ENCODE measurements at places on chromosomes 7 and 10.

- no peak for DNase-seq
Measured at GRCh38 chr10:58956926-58957325, 219.5 kb upstream of the PHYHIPL start.

DNA sequence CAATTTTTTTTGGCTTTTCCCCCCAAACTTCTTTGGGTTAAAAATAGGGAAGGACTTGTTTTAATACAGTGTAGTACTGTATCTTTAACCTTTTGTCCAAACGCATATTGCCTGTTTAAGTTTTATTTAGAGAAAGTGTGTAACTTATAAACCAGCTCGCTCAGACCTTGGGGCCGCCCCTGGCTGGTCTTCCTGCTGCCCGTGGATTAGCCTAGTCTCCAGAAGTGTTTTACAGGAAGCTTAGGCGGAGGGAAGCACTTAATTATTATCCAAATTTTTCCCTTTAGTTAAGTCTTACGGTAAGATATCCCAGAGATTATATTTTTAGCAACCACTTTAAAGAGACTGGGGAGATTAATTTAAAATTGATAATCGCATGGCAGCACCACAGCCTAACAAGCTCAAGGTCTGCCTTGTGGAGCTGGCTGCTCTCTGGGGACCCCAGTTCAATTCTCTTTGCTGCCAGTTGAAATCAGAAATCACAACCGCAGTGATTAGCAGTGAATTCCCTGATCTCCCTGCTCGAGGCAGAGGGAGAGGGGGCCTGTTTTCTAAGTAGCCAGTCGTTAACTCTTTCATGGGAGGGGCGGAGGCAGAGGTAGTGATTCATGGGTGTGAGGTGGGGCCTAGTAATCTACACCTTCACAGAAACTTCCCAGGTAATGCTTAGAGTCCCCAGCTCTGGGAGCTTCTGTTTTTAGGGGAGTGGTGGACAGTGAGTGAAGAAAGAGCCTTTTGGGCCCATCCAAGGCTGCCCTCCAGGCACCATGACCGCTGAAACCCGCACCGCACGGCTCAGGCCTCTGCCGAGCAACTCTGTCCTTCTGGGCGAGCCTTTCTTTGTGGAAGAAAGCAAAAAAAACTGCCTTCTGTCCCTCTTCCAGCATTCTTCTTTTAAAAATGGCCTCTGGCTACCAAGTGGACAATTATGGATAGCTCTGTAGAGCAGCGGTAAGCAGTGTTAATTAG lies 548.7 kb upstream of the GALNT17 start:
- no peak for DNase-seq

- DNase-seq, result no peak
Measured at GRCh38 chr7:94654783-94655125, 1.2 kb downstream of the SGCE start.

- no peak for DNase-seq
Measured at GRCh38 chr10:79222186-79222585, 125.1 kb upstream of the PPIF start.

DNA sequence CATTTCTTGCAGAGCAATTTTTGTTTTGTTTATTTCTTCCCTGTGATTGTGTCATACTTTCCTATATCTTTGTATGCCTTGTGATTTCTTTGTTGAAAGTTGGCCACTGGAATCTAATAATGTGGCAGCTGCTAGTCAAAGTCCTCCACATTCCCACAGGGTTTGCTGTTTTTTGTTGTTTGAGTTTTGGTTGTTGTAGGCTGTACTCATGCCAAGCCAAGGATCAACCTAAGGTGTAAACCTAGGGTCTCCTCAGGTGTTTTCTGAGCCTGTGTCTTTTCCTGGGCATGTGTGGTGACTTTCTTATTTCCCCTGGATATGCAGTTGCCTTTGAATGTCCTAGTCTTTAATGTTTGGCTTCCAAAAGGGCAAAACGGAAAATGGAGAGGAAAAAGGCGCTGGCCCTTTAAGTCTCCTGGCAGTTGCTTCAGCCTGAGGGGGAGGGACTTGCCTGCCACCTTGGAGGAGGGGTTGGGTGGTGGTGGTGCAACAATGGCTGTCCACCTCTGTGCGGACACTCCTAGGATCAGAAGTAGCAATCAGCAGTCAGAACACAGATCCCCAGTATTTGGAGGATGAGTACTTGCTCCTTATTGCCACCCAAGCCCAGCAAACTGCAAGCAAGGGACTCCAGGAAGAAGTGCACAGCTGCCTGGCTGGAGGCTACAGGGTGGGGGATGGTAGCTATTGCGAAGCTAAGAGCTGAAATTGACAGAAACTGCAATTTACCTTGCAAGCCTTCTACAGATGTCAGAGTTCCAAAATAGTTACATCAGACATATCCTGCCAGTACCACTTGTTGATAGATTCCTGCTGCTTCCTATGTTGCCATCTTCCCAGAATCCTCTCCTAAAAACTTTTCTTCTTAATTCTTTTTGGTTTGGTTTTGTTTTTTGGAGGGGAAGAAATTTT lies 5.6 kb upstream of the ZNF518A start:
- peak; percentile 44 for DNase-seq

- no peak for DNase-seq
Measured at GRCh38 chr10:60914690-60915141, 29.3 kb downstream of the RHOBTB1 start.

DNA sequence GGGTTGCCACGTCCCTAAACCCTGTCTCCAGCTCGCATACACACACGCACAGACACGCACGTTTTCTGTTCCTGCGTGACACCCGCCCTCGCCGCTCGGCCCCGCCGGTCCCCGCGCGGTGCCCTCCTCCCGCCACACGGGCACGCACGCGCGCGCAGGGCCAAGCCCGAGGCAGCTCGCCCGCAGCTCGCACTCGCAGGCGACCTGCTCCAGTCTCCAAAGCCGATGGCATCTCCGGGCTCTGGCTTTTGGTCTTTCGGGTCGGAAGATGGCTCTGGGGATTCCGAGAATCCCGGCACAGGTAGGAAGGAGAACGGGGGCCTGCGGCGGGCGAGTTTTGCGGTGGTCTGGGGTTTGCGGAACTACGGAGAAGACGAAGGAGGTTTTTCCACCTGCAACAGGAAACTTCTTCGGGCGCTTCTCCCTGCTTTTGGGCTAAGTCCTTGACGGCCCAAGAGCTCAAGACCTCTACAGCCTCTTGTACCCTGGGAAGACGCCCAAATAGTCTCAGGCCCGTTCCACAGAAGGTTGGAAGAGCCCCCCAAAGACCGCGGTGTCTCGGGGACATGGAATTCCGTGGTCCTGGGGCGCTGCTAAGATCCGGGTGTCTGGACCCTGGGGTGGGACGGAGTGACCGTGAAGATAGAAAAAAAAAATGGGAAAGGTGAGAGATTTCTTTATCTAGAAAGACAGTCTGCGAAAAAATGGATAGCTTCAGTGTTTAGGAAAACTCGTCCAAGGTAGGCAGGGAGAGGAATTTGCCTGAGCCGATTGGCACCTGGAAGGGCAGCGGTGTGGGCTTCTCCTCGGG lies at the start of gene GAD2:
TSS of gene GAD2 (plus strand) at position 190 of the 811 bp plus-strand sequence. CDS start at position 226, 36 bp downstream.
- DNase-seq, result no peak

GRCh38 chr7:85566095-85566794 lies 379.4 kb upstream of the SEMA3D start:
- no peak for DNase-seq

GRCh38 chr10:3774814-3775695 lies 10.0 kb downstream of the KLF6 start:
- DNase-seq, result peak; percentile 72
